ENCODE measurements at places on chromosomes 2 and 18.

DNA sequence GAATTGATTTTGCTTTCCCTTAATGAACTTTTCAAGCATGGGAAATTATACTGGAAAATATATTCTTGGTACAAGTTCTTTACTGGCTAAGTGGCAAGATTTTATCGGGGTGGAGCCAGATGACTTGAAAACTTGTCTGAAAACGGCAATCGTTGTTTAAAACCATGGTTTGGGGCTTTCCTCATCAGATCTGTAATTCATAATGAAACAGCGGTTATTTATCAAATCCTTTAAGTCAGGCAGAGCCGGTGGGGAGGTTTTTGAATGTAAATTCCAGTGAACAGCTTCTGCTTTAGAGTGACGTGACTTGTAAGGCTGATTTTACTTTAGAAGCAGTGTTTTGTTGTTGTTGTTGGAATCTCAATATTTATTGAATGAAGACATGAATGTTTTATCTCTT is 2.6 kb downstream of the SEC11C start:
- no peak for DNase-seq

GRCh38 chr2:131126436-131126835 is 21.3 kb downstream of the PLEKHB2 start:
- DNase-seq = no peak

- no peak for DNase-seq
Measured at GRCh38 chr2:241064008-241064801, 37.9 kb downstream of the MTERF4 start.

- no peak for DNase-seq
Measured at GRCh38 chr2:218792433-218792832, 10.5 kb downstream of the CYP27A1 start.

DNA sequence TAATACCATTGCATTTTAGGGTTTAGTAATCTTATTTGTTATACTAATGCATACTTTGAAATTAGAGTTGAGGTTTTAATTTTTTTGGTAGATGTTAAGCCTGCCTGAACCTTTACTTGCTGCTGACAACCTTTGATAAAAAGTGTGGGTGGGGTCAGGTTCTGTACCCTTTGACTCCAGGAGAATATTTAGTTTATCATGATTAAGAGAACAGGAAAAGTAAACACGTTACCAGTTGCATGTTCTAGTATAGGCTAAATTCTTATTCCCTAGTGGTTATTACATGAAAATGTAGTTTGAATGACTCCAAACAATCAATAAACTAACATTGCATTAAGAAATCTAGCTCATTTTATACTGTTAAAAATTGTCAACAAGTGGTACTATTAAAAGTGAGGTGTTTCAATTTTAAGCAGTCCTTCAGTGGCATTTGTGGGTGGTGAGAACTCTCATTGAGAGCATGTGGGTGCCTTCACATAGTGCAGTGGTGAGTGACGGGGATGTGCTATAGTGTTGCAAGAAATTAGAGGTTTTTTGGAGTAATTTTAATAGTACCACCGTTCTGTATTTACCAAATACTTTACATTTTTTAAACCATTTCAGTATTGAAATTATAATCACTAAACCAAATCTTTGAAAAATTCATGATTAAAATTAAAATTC is 29.9 kb downstream of the PHLPP1 start:
- no peak for DNase-seq

DNA sequence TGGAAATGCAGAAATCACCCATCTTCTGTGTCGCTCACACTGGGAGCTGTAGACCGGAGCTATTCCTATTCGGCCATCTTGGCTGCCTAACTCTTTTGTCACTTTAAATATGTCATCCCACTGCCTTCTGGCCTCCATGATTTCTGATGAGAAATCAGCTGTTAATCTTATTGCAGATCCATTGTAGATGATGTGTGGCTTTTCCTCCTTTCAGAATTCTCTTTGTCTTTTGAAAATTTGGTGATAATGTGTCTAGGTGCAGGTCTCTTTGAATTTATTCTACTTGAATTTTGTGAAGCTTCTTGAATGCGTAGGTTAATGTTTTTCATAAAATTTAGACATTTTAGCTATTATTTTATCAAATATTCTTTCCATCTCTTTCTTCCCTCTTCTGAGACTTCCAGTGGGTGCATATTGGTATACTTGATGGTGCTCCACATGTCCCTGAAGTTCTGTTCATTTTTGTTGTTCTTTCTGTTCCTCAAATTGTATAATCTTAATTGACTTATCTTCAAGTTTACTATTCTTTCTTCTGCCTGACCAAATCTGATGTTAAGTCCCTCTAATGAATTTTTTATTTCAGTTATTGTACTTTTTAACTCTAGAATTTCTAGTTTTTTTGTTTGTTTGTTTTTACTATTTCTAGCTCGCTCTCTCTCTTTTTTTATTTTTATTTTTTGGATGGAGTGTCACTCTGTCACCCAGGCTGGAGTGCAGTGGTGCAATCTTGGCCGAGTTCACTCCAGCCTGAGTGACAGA is 90.8 kb upstream of the DLX2 start:
- no peak for DNase-seq

DNA sequence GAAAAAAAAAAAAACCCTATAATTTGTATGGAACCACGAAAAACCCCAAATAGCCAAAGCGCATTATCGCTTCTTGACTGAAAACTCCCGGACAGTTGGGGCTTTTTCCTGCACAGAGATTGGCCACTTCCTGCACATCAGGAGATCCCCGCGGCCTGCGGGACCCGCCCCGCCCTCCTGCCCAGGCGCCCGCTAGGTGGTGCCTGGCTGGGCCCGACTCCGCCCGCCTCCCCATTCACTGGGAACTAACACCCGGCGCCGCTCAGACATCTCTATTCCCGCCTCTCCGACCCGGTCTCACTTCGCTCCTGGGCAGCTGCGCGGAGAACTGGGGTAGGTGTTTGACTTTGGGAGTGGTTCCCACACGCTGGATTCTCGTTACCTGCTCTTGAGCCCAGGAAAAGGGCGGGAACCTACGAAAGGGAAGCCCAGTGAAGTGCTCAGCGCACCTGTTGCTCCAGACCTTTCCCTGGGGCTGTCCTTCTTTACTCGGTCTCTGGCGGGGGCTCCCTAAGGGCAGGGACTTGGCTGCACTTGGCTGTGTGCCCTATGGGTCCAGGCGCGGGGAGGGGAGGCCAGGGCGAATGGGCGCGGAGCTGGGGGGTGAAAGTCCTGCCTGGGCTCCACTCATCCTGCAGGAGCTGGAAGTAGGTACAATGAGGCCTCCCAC is at the start of gene HMSD:
Gene HMSD (plus strand): TSS at position 234 of the 670 bp plus-strand sequence. CDS start 4,155 bp downstream, outside the sequence.
- peak; percentile 10 for DNase-seq

DNA sequence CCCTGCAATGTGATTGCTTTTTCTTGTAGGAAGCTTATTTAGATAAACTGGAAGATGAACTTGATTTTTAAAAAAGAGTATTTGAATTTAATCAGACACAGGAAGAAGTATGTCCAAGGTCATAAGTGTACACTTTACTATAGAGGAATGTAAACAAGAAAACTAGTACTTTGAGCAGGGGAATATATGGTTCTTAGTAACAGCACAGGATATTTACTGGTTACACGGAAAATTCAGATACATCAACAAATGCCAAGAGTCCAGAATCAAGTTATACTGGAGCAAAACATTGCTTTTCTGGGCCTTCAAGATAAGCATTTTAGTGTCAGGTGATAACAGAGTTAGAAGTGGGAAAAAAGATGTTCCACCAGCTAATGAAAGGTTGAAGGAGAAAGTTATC is 75.5 kb downstream of the EFEMP1 start:
- no peak for DNase-seq

GRCh38 chr18:3332376-3332775 is 70.4 kb downstream of the MYL12B start:
- no peak for DNase-seq

DNA sequence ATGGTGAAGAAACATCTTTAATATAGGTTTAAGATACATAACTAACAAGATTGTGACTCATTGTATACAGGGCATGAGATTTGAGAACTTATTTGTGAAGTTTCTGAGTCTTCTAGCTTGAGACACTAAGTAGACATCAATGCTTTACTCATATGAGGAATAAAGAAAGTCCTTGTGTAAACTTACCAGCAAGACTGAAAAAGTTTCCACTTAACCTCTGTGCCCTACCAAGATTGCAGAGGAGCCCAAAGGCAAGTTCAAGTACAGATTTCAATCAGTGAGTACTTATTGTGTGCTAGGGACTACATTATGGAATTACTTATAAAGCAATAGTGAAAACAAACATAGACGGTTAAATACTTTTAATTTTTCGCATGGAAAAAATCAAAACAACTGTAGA is 1041.2 kb upstream of the CELF4 start:
- DNase-seq = no peak

DNA sequence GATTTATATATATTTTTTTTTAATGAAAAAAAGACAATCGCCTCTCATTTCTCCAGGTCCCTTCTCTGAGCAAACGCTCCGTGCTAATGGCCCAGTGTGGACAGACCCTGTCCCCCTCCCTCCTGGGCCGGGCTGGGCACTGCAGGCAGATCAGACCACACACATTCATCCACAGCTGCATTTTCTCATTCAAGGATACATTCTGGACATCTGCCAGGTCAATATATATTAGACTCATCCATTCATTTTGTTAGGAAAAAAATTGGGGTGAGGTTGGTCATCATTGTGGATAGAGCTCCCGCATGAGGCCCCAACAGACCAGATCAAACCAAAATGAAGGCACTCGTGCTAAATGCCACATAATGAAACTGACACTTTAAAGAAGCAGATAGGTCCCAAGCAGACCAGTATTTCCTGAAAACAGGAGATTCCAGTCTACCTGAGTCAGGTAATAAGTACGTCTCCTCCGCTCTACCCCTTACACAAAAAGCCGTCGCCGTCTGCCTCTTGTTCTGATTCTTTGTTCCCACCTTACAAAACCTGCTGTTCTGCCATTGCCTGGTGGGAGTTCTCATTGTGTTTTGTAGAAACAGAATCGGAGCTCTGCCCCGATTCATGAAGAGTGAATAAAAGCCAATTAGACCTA is 15.4 kb upstream of the OTOS start:
- no peak for DNase-seq

GRCh38 chr2:64328756-64329155 is 125.2 kb upstream of the LGALSL start:
- no peak for DNase-seq

DNA sequence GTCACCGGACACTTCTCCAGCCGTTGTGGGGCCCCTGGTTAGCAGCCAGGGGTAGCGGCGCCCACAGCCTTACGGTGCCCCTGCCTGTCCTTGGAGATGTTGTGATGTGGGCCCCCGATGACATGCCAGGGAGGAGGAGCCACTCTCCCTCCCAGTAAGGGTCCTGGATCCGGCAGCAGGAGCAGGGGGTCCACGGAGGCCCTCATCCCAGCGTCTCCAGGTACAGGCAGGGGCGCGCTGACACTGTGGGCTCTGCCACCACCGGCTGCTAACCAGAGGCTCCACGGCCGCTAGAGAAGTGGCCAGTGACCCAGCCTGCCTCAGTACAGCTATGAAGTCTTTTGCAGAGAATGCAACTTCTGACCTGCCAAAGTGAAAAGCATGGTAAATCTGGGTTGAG is 121.2 kb downstream of the SPP2 start:
- DNase-seq = no peak

DNA sequence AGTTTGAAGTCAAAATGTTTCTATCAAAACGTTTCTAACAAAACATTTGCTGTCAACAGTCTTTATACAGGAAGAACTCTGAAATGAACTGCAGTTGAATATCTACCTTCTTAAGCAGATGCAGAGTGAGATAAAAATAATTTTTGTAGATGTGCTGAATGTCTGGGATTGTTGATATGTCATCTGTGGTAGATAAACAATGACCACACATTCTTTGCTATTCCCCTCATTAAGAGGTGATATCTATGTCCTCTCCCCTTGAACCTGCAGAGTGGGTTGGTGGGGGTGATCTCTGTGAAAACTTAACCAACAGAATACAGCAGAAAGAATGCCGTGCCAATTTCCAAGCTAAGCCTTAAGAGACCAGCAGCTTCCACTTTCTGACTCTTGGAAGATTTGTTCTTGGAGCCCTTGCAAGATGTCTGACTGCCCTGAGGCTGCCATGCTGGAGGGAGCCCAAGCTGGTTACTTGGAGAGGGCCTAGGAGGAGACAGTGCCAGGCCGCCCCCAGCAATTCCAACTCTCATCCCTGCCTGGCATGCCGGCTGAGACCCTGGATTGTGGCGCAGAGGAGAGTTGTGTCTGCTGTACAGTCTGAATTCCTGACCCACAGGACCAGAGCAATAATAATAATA is 80.8 kb downstream of the COLEC12 start:
- no peak for DNase-seq

DNA sequence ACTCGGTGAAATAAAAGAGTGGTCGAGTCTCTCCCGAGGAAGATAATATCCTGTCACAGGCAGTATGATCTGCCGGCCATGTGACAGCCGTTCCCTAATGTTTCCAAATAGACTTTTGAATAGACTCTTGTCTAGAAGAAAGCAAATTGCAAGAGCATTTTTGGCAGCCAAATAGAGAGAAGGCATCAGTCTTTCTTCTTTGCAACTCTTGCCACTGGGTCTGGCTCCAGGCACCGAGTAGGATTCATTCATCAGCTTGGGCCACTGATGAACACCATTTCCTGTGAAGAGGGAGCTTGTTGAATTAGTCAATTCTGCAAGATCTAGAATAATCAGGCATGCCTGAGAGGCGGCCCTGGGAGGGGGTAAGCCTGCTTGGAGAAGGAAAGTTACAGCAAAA is 165.6 kb downstream of the KLHL29 start:
- DNase-seq = no peak

GRCh38 chr2:129193961-129194360 is 785.5 kb upstream of the RAB6C start:
- DNase-seq = no peak

- DNase-seq = no peak
Measured at GRCh38 chr2:186968277-186968676, 119.3 kb upstream of the ZSWIM2 start.

DNA sequence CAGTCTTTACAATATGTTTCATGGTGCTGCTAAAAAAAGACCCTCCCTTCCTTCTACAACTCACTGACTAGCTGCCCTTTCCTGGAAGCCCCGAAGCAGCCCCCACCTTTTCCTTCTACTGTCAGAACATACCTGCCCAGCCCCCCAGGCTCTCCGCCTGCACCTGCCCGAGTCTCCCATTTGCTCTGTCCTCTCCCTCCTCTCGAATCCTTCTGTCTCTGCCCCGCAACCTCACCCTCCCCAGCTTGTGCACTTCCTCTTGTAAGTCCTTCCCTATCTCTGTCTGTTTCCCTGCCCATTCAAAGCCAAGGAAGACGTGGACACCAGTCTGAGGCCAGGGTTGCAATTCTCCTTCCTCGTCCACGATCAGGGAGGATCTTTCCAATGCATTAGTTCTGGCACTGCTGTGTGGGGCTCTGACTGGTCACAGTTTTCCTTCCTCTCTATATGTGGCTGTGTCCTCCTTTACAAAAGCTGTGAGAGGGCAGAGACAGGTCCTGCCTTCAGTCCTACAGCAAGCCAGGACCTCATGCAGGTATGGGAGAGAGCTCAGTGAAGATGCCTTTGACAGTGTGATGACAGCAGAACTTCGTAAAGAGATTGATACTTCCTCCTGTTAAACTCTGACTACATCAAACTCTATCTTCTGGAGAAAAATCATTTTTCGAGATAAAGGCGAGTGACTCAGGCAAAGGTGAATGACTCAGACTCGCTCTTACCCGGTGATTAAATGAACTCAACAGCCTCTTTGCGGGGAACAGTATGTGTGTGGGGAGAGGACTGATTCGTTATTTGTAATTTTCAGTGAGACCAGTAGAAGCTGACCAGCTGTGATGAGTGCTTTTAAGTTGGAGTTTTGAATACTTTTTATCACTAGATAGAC is 14.2 kb downstream of the TNFRSF11A start:
- DNase-seq = no peak

All from NCI-H446 (cell line).